ENCODE measurements at places on chromosomes 7 and 10.

- DNase-seq, result no peak
Measured at GRCh38 chr7:55475855-55476803, 96.2 kb downstream of the VOPP1 start.

DNA sequence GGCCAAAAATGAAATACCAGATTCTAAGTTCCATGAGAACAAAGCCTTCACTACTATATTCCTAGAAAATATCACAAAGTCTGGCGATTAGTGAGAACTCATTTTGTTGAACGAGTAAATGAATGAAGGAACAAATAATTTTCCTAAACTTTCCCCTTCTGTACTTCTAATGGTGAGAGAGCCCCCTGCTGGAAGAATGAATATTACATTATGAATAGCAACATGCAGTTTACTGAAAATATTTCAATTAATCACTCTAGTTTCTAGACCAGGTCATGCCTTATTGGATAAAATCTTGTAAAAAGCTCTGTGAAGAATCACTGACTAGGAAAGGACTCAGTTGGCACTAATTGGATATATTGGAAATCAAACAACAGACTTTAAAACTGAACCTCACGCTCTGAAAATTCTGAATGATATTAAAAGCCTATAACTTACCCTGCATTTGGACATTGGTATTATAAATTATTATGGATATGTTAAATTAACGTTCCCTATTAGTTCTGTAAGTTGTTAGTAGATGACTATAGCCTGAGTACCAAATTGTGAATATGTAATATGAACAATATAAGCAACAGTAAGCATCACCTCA lies 32.4 kb upstream of the MTPN start:
- DNase-seq, result no peak

GRCh38 chr7:780081-780480 lies 52.2 kb upstream of the SUN1 start:
- DNase-seq, result no peak

DNA sequence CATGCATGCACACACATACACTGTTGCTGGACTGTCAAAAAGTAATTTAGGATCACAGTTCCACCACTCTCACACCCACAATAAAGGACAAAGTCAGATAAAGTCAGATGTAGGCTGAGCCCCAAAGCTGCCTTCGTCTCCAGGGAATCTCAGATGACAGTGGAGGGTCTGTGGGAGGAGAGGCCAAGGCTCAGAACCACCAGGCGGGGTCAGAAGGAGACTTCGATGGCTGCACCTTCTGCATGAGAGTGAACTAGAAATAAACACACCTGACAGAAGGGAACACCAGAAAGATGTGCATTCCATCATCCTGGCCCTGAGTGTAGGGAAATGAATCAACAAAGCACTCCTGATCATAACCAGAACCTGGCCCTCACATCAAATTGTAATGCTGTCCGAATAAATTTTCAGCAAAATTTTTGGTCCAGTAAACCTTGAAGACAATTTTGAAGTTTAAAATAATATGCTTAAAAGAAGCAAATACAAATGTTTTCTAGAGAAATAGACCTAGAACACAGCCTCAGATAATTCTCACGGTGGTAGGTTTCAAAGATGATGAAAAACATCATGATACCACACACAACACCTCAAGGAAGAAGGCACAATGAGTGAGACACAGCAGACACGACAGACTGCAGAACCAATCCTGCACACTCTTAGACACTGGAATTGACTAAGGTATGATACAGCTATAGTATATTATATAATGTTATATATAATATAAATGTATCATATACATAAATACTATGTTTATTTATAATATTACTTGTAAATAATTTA lies 269.8 kb upstream of the KLF6 start:
- no peak for DNase-seq

- DNase-seq, result no peak
Measured at GRCh38 chr7:56092789-56093531, at the start of gene PHKG1. Gene PHKG1, minus strand, starts transcription at chr7:56092952. Its CDS starts 4,011 bp downstream, at chr7:56088941.

GRCh38 chr7:27248911-27249723 lies 6.5 kb downstream of the EVX1 start:
- no peak for DNase-seq

- DNase-seq, result no peak
Measured at GRCh38 chr7:124257638-124258308, 224.9 kb upstream of the TMEM229A start.

DNA sequence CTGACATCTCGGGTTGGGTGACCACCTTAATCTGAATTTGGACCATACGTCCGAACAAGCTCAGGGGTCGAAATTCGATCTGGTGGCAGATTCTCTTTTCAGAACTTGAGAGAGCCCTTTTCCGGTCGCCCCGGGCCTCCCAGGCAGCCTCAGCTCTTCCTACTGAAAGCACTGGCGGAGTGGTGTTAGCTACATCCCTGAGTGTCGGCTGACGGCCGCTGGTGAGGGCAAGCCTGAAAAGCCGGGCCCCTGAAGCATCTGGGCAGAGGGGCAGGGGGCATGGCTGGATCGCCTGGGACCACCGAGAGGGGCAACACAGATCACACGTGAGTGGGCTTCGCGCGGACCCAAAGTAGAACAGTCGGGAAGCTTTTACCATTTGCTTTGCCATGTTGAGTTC lies 116.1 kb downstream of the SMURF1 start:
- DNase-seq, result no peak

- no peak for DNase-seq
Measured at GRCh38 chr10:80504158-80504811, 33.4 kb upstream of the SH2D4B start.

DNA sequence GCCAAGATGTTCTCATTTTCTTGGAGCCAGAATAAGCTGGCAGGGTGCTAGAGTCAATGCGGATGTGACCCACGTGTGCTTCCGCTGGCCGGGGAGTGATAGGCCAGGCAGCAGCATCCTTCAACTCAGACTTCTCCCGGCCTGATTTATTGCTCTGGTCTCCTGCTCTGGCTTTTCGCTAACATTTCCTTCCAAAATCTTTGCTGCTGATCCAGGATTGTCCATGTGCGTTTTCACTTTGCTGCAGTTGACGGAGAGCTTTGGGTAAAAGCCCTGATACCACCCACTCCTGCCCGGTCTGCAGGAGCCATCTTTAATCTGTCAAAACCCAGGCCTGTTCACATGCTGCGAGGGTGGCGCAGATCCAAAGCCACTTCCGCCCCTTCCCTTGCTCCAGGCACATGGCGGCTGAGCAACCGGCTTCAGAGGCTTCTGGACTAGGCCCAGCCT lies 106.8 kb downstream of the CYP26A1 start:
- no peak for DNase-seq

DNA sequence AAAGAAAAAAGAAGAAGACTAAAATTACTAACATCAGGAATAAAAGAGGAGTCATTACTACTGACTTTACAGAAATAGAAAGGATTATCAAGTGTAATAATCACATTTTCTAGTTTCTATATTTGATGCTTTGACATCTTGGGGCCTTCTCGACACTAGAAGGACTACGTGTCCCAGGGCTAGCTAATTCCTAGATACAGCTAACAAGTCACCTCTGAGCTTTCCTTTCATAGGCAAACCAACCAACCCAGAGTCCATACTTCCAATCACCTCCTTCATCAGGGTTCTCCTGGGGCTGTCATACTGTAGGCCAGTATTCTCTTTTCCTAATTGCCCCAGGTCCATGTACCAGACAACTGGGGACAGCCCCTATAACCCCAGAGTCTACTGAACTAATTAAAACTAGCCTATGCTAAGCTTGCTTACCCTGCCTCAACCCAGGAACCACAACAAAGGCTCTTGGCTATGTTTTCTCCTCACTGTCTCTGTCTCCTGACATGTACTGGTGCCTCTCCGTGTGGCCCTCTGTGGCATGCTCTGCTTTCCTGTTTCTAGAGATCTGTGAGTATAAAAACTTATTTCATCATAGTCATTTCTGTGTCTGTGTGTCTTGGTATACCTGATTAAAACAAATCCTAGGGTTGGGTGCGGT lies 6.7 kb upstream of the PARP12 start:
- no peak for DNase-seq

DNA sequence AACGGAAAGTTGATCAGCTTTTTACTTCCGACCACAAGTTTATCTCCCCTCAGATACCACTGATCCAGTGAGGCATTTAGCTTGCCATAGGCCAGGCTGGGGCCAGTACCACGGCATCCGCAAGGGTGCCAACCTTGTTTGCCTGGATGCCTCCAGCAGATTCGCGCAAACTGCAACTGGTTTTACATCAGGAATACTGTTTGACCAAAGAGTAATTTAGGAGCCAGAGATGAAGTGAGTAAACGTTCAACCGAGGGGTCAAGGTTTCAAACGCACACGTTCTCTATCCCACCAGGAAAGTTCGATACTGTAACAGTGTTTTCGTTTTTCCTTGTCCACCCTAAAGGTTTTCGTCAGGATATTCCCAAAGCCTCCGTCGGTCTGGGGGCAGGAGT lies 266 bp upstream of the MDFIC start:
- no peak for DNase-seq

- no peak for DNase-seq
Measured at GRCh38 chr7:52838981-52839411, 196.4 kb upstream of the POM121L12 start.

- no peak for DNase-seq
Measured at GRCh38 chr10:97686301-97686961, 610 bp downstream of the AVPI1 start.

- no peak for DNase-seq
Measured at GRCh38 chr10:113131613-113132261, 181.7 kb downstream of the TCF7L2 start.

All from HAP-1 (cell line).